ENCODE measurements at places on chromosomes 6 and 20.
A peak's percentile ranks its signal among the peaks of the same experiment; 100 is the strongest.

DNA sequence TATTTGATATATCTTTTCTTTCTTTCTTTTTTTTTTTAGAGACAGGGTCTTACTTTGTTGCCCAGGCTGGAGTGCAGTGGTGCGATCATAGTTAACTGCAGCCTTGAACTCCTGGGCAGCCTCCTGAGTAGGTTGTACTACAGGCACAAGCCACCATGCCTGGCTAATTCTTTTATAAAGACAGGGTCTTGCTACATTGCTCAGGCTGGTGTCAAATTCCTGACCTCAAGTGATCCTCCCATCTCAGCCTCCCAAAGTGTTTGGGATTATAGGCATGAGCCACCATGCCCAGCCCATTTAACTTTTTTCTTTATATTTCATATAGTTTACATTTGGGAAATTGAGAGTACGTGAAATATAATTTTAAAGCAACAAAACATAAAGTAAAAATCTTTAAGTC, 10.1 kb downstream of the NUS1 start:
- no peak for DNase-seq

GRCh38 chr6:27126815-27127537, 120.5 kb upstream of the PRSS16 start:
- DNase-seq: peak; percentile 93

DNA sequence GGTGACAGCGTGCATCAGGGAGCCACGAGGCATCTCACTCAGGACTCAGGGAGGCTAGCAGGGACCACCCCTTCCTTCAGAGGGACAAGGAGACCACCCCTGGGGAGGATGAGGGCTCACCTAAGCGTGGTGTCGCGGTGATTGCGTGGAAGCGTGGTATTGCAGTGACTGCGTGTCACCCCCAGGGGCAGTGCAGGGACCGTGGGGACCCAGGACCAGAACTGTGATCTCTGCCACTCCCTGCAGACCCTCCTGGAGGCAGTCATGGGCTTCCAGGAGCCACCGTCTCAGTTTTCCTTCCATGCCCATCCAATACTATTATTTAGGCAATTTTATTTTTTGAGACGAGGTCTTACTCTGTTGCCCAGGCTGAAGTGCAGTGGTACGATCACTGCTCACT, 147.1 kb downstream of the TAF4 start:
- no peak for DNase-seq

DNA sequence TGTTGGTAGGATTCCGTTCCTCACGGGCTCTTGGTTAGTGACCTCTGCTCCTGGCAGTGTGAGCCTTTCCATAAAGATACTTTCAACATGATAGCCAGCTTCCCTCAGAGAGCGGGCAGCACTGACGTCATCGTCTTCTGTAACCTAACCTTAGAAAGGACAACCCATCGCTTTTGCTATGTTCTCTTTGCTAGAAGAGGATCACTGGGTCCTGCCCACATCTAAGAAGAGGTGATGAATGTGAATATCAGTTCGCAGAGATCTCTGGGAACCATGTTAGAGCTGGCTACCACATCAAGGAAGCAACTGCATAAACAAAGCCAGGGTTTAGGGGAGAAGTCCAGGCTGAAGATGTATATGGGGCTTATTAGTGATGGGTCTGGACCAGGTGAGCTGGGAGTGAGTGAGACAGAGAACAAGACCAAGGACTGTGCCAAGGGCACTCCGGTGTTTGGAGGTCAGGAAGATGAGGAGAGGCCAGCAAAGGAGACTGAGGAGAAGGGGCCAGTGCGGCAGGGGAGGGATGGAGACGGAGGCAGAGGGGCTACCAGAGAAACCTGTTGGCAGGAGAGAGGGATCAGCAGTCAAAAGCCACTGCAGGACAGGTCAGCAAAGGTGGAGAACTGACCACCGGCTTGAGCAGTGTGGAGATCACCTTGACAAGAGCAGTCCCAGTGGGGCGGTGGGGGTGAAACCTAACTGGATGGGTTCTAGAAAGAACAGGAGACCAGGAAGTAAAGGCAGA, 39.7 kb downstream of the PIM1 start:
- no peak for DNase-seq

GRCh38 chr6:116714296-116714695, 33.3 kb downstream of the KPNA5 start:
- DNase-seq: no peak

- peak; percentile 66 for DNase-seq
Observed at GRCh38 chr20:49610691-49611538, 43.0 kb upstream of the PTGIS start.

- DNase-seq: no peak
Observed at GRCh38 chr6:160330619-160331018, 17.6 kb upstream of the SLC22A3 start.

GRCh38 chr20:9068841-9069663, at the start of gene PLCB4:
Gene PLCB4 (plus strand): TSS chr20:9069087. CDS start chr20:9307815, 238,728 bp downstream.
- no peak for DNase-seq

- no peak for DNase-seq
Observed at GRCh38 chr20:32642257-32643046, 31.3 kb downstream of the C20orf203 start.

- DNase-seq: no peak
Observed at GRCh38 chr6:48429021-48429420, 318.0 kb upstream of the PTCHD4 start.

DNA sequence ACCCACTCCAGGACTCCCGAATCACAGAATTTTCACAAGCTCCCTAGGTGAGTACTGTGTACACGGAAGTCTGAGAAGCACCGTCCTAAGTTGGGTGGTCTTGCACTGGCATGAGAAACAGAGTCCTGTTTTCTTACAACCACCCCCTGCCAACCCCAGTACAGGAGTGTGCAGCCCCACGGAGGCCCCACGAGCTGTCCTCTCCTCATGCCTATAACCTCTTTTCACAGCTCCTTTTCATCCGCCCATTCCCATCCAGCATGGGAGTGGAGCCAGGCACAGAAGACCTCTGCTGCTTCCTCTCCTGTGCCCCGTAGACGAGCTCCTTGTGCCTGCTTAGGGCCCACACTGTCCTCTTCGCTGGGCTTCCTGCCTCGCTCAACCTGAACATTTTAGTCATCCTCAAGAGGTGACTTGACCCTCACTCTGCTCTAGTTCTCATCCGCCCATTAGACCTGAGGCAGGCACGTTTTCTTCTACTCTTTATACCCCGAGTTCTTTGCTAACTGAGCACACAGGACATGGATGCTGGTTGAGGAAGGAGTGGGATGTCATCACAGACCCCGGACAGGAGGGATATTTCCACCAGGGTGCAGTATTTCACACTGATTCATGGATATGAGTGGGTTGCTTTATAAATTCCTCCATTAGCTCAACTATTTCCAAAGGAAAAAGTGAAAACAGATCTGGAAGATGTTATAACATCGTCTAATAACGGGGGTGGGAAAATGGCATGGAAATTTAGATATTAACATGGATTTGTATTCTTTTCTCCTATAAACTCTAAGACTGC, 160.5 kb downstream of the TTLL2 start:
- DNase-seq: no peak

GRCh38 chr20:25220810-25221591, 25.5 kb downstream of the ENTPD6 start:
- no peak for DNase-seq

GRCh38 chr6:31882344-31882743, 3.5 kb upstream of the SLC44A4 start:
- DNase-seq: no peak

DNA sequence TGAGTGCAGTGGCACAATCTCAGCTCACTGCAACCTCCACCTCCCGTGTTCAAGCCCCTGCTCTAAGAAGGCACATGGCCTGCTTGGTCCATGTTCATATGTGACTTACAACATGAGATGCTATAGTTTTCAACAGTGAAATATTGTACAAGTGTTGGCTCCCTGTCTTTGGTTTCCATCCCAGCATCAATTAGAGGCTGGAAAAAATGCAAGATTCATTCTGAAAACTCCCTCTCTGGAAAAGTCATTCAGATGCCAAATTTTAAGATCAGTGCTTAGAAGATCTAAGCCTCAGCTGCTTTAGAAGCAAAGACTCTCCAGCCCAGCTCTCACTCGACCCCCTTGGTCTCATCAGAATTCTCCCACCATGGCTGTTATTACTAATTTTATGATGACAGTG, 398.9 kb downstream of the KIF16B start:
- DNase-seq: no peak

GRCh38 chr6:152636021-152636608, 1.0 kb downstream of the SYNE1 start:
- DNase-seq: no peak

GRCh38 chr6:26330859-26331217, 34.2 kb upstream of the BTN3A2 start:
- DNase-seq: no peak

GRCh38 chr6:37731888-37732287, 34.2 kb upstream of the MDGA1 start:
- peak; percentile 12 for DNase-seq

DNA sequence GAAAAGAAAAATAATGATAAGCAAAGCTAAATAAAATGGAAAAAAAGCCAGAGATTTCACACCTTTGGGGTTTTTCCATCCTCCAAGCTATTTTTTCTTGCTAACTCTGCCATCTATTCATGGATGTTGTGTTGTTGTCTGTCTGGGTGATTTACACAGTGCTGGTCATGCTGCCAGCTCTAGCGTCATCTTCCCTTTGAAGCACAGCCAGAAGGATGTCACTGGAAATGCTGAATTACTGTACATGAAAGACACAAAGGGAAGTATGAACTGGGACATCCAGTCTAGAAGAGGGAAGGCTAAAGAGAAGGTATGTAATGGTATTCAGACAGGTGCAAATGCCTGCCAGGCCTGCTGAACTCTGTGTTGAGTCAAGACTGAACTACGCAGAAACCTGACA, 241.9 kb upstream of the STXBP5 start:
- DNase-seq: no peak

- DNase-seq: peak; percentile 35
Observed at GRCh38 chr20:58692579-58693225, at the start of gene NPEPL1. Gene NPEPL1 (plus strand): TSS chr20:58692800. CDS start chr20:58692901, 101 bp downstream.

- no peak for DNase-seq
Observed at GRCh38 chr6:89033461-89033860, 47.1 kb upstream of the PNRC1 start.

GRCh38 chr6:70518723-70519122, 48.0 kb upstream of the SDHAF4 start:
- DNase-seq: no peak

- peak; percentile 65 for DNase-seq
Observed at GRCh38 chr6:90393232-90393884, 96.7 kb upstream of the BACH2 start.

- DNase-seq: peak; percentile 71
Observed at GRCh38 chr6:33297956-33298772, 578 bp downstream of the RGL2 start.

DNA sequence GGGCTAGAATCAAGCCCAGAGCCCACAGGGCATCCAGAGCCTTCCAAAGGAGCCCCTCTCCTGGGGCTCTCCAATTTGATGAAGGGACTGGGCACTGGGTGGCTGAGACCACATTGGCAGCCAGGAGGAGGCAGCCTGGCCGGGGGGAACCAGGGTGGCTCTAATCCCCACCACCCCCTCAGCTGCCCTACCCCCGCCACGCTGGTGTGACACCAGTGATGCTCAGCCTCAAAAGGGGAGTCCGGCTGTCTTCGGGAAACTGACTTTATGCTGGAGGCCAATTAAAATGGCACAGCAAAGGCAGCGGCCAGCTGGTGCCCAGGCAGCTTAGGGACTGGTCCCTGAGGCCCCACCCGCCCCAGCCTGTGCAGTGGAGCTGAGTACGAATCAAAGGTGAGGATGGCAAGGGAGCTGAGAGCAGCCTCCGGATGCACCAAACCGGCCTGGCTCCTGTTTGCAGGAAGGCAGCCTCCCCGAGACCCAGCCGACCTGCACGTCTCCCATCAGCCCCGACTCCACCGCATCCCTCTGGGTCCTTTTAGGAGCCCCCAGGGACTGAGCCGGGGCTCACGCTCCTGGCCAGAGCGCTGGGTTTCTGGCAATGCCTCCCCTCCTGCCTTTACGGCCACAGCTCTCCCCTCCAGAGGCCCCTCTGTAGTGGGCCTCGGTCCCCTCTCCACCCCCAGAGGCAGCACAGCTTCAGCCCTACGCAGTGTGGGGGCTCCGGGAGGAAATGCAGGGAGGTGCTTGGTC, 28.5 kb downstream of the CHRNA4 start:
- DNase-seq: no peak

- DNase-seq: peak; percentile 40
Observed at GRCh38 chr6:150006961-150007464, 18.3 kb downstream of the RAET1L start.

GRCh38 chr6:32855467-32856174, 1.6 kb downstream of the PSMB9 start:
- DNase-seq: no peak

DNA sequence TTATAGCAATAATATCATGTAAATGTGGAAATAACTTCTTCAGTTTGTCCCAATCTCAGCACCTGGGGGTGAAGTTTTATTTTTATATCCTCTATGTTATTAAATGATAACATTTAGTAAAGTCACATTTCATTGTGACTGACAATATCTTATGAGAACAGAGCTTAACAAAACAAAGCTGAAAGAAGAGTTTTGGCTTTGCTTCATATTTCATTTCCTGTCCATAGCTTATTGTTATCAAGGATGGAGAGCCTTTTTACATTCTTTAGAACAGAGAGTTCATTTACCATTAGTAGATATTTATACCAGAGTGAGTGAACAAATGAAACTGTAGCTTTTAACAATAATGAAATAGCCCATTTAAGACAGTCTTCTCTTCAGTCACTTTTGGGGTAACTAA, 231.9 kb upstream of the SGK1 start:
- no peak for DNase-seq

DNA sequence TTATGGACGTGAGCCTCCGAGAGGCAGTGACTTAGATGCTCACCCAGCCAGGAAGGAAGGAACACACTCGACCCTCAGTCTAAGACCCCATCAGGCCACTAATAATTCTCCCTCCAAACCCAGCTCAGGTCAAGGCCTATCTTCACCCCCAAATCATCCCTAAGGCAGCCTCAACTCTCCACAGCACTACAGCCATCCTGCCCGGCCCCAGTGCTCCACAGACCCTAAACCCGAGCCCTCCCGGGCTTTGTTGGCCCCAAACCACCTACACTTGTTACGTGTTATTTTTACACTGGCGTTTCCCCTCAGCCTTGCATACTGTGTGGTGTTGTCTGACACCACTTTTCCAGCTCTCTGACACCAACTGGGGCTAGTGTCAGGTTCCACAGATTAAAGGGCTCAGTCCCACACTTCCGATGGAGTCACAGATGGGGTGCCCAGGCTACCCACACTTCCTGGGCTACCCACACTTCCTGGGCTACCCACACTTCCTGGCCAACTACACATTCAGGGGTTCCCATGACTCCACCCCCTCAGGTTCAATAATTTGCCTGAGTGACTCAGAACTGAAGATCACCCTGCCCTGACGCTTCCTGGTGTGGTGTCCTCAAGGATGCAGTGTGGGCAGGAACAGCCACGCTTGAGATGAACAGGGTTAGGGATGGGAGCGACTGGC, 25.3 kb downstream of the RBCK1 start:
- no peak for DNase-seq

DNA sequence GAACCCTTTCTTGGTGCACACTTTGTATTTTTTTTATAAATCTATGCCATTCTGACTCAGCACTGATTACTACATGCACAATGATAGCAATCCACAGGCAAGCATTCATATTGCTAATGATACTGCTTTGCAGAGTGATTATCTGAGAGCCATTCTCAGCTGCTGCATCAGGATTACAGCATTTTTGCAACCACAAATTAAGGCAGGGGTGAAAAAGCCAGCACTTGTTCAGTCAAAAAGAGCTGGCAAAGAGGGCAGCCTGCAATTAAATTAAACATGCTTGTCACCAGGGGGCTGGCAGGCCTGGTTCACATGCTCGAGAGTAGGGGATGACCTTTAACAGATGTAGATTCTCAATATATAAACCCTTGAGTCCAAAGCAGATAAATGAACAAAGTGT, 40.7 kb upstream of the SLC17A4 start:
- no peak for DNase-seq

All from Kasumi-1 (cell line).